ENCODE measurements at places on chromosomes 2 and 18.

GRCh38 chr2:99611034-99611433 is 121.2 kb upstream of the REV1 start:
- no peaks in the 10 kb centered on the region for H3K27me3 ChIP-seq
- no peak for DNase-seq
- no peaks in the 10 kb centered on the region for H3K36me3 ChIP-seq

GRCh38 chr2:134385195-134385594 is 131.3 kb downstream of the MGAT5 start:
- no peak for DNase-seq
- no peak overlapping the region for H3K27ac ChIP-seq
- H3K27me3 ChIP-seq: no peaks in the 10 kb centered on the region
- no peaks in the 10 kb centered on the region for H3K36me3 ChIP-seq

DNA sequence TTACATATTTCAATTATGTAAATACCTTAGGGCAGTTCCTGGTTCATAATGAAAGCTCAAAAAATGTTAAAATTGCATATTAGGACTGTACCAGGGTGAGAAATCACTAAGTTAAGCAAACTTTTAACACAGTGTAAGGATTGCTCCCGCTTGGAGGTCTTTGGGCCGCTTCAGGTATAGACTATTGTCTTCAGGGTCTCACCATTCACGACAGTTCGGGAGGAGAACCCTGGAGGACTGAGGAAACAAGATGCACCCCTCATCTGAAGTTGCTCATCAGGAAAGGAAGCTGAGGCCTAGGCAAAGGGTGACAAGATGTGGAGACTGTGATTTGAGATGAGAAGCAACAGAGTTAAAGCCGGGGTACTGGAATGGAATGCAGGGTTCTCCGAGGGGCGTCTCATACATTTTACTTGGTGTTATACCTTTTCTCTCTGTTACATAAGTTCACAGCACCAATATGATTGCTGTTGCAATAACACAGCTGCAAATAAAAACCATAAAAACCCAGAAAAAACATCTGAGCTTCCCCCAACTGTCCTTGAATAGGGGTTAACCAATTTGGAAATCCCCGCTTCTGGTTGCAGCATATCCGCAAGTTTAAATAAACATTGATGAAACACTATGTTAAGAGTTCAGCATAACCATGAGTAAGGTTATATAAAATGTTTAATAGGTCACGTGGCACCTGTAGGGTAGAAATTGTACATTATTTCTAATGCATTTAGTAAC is 40.1 kb downstream of the FBXO48 start:
- no peak overlapping the region for H3K27ac ChIP-seq
- no peaks in the 10 kb centered on the region for H3K36me3 ChIP-seq
- H3K27me3 ChIP-seq: no peaks in the 10 kb centered on the region
- peaks cover 23% of the 10 kb centered on the region for H3K4me1 ChIP-seq
- DNase-seq: no peak

- no peaks in the 10 kb centered on the region for H3K27me3 ChIP-seq
- H3K27ac ChIP-seq: peak overlapping the region; percentile 28
- H3K4me1 ChIP-seq: peaks cover 2% of the 10 kb centered on the region
- H3K4me3 ChIP-seq: no peak overlapping the region
These were observed 47.7 kb upstream of the PLA2R1 start for GRCh38 chr2:160109939-160110673.

DNA sequence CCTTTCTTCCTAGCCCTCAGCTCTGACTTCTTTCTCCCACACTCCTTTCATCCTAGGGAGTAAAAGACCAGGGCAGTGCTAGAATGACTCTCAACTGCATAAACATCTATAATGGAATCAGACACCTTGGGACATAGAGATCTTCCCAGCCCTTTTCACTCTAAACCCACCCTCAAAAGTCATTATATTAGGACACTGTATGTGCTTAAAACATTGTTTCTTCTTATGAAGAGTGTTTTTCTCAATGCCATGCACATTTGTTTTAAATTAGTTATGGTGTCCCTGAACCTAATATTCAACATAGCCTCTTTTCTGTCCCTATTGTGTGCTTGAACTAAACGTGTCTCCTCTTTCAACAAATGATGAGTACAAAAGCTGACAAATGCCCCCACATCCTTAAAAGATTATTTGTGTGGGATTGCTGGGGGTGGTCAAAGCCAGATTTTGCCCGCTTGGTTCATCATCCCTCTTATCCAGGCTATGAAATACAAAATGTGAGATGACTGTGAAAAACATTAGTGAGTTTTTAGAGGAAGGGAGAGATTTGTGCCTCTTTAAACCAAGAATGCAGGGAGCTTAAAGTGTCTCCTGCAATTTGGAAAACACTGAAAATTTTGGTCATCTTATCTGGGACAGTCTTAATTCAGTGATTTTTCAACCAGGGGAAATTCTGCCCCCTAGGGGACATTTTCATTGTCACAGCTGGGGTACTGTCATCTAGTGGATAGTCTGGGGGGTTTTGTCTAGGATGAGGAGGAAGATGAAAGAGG is 29.0 kb downstream of the SERPINB5 start:
- H3K36me3 ChIP-seq: peaks cover 39% of the 10 kb centered on the region
- peak overlapping the region; percentile 30 for H3K27ac ChIP-seq
- DNase-seq: no peak
- H3K4me1 ChIP-seq: no peaks in the 10 kb centered on the region
- no peaks in the 10 kb centered on the region for H3K27me3 ChIP-seq
- H3K4me3 ChIP-seq: no peak overlapping the region

DNA sequence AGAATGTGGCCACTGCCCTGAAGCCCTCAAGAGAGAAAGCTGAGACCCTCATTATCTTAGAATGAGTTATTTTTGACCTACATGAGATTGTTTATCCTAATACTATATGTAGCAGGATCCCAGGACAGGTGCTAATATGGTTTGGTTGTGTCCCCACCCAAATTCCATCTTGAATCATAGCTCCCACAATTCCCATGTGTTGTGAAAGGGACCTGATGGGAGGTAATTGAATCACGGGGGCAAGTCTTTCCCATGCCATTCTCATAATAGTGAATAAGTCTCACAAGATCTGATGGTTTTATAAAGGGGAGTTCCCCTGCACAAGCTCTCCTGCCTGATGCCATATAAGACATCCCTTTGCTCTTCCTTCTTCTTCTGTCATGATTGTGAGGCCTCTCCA is 76.8 kb downstream of the CCBE1 start:
- no peak overlapping the region for H3K27ac ChIP-seq
- H3K36me3 ChIP-seq: no peaks in the 10 kb centered on the region
- peaks cover 41% of the 10 kb centered on the region for H3K4me1 ChIP-seq
- no peak overlapping the region for H3K4me3 ChIP-seq

DNA sequence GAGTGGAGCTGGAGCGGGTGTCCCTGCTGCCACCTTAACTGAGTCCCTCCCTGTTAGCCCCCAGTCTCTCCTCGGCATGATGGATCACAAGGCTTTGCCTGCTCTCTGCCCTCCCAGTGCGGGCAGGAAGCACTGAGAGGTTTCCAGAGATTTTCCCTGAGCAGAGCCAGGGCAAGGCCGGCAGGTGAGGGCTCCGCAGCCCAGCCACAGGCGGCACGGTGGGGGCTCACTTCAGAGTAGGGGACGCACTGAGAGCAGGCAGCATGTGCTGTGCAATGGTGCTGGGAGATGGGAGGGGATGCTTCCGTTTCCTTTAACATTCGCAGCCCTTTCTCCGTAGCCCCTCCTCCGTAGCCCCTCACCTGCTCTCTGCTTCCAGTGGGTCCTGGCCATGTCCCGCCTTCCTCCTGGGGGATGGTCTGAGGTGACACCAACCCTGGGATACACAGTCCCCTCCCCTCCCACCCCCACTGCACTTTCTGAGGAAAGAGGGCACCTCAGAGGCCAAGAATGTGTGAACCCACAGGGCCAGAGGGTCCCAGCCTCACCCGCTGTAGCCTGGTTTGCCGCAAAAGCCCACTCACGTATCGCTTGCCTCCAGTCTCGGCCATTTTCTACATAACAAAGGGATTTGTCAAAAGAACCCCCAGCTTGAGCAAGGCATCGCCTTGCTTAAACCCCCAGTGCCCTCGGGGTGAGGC is 10.7 kb downstream of the KCNF1 start:
- no peak overlapping the region for H3K27ac ChIP-seq
- no peaks in the 10 kb centered on the region for H3K36me3 ChIP-seq
- no peak overlapping the region for H3K4me3 ChIP-seq
- H3K4me1 ChIP-seq: no peaks in the 10 kb centered on the region

- no peaks in the 10 kb centered on the region for H3K4me1 ChIP-seq
- H3K27ac ChIP-seq: no peak overlapping the region
- no peak for DNase-seq
- H3K4me3 ChIP-seq: no peak overlapping the region
- H3K27me3 ChIP-seq: no peaks in the 10 kb centered on the region
- no peaks in the 10 kb centered on the region for H3K36me3 ChIP-seq
These were observed 164.5 kb upstream of the GLI2 start for GRCh38 chr2:120571015-120571728.

GRCh38 chr2:232049350-232049749 is 87.8 kb downstream of the DIS3L2 start:
- no peaks in the 10 kb centered on the region for H3K27me3 ChIP-seq
- no peak overlapping the region for H3K27ac ChIP-seq
- no peaks in the 10 kb centered on the region for H3K4me1 ChIP-seq
- no peak overlapping the region for H3K4me3 ChIP-seq
- DNase-seq: no peak
- peaks cover 6% of the 10 kb centered on the region for H3K36me3 ChIP-seq

- no peak overlapping the region for H3K27ac ChIP-seq
- H3K27me3 ChIP-seq: no peaks in the 10 kb centered on the region
- no peak for DNase-seq
- H3K4me1 ChIP-seq: no peaks in the 10 kb centered on the region
These were observed 310.2 kb upstream of the ID2 start for GRCh38 chr2:8371653-8372052.

GRCh38 chr18:50105027-50105426 is 89.9 kb downstream of the MYO5B start:
- H3K36me3 ChIP-seq: no peaks in the 10 kb centered on the region
- H3K4me3 ChIP-seq: no peak overlapping the region
- no peaks in the 10 kb centered on the region for H3K27me3 ChIP-seq
- peaks cover 4% of the 10 kb centered on the region for H3K4me1 ChIP-seq
- H3K27ac ChIP-seq: no peak overlapping the region

- no peaks in the 10 kb centered on the region for H3K4me1 ChIP-seq
- H3K36me3 ChIP-seq: no peaks in the 10 kb centered on the region
- no peak overlapping the region for H3K4me3 ChIP-seq
- no peak for DNase-seq
- H3K27me3 ChIP-seq: no peaks in the 10 kb centered on the region
These were observed 125.4 kb upstream of the CTNNA2 start for GRCh38 chr2:79387431-79387830.

DNA sequence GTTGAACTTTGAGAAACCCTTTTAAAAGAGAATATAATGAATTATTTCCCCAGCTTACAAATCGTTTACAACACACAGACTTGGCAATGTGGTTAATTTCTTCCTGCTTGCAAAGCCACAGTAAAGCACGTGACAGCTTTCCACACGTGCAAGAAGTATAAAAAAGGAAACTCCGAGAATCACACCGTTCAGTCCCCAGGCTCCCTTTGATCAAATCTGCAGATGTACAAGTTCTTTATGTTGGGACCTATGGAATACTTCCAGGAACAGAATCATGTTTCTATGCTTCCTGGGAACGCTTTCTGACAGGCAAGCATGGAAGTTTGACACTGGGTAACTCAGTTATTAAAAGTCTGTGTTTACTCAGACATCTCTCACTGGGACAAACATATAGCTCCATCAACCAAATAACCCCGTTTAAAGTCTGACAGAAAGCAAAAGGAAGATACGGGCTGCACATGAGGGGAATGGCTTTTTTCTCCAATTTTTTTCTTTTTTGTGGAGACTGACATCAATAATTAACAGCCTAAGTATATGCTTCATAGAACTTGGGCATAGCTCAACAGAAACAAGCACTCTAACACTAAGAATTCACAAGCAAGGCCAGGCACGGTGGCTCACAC is 134.8 kb downstream of the EIPR1 start:
- no peaks in the 10 kb centered on the region for H3K36me3 ChIP-seq
- no peaks in the 10 kb centered on the region for H3K27me3 ChIP-seq
- DNase-seq: no peak
- H3K27ac ChIP-seq: no peak overlapping the region

GRCh38 chr2:72887740-72888437 is 681 bp downstream of the SPR start:
- H3K4me1 ChIP-seq: no peaks in the 10 kb centered on the region
- peak; percentile 82 for DNase-seq
- no peaks in the 10 kb centered on the region for H3K27me3 ChIP-seq
- no peaks in the 10 kb centered on the region for H3K36me3 ChIP-seq
- H3K27ac ChIP-seq: peak overlapping the region; percentile 48

DNA sequence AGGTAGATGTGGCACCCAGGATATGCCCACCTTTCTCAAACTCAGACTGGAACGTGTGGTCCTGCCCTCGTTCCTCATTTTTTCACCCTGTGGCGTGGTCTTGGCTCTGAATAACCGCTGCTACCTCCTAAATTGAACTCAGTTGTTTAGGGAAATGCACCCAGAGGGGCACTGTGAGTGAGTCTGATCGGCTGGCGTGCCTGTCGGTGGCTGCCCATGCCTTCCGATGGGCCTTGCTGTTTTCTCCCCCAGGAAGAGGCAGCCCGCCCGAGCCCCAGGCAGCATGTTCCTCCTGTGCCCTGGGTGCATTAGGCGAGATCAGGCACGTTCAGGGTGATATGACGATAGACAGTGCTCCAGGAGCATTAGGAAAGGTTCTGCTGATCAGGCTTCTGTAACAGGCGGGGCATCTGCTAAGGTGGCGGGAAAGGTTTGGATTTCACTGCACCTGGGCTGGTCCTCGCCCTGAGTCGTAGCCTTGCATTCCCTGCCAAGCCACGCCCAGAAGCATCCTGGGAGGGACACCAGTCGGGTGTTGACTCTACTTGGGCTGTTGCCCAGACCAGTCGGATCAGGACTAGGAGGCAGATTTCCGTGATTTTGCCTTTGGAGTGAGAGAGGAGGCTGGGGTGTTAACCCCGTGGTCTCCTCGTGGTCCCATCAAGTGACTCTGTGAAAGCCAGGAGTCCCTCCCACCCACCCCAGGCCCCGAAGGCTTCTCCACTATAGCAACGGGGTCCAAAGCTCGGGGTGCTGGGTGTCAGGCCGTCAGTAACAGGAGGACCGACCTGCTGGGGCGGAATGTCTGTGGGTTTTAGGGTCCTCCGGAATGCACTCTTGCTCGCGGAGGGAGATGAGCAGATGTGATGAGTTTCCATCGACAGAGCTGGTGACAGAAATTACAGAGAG is 75.1 kb downstream of the SH3BP4 start:
- no peaks in the 10 kb centered on the region for H3K27me3 ChIP-seq
- peaks cover 60% of the 10 kb centered on the region for H3K4me1 ChIP-seq
- peak overlapping the region; percentile 100 for H3K27ac ChIP-seq
- H3K36me3 ChIP-seq: no peaks in the 10 kb centered on the region

GRCh38 chr18:10919851-10920250 is 229.5 kb downstream of the PIEZO2 start:
- H3K4me3 ChIP-seq: no peak overlapping the region
- peaks cover 14% of the 10 kb centered on the region for H3K4me1 ChIP-seq
- no peak overlapping the region for H3K27ac ChIP-seq
- no peaks in the 10 kb centered on the region for H3K36me3 ChIP-seq
- H3K27me3 ChIP-seq: no peaks in the 10 kb centered on the region

Data from RWPE2 (cell line).